MCF 10A (cell line): ENCODE measurements at places on chromosomes 11 and 22. TPM values are rescaled to one million over a fixed set of nuclear protein-coding genes. Genes with fewer than 3 reads are reported as not detected.

DNA sequence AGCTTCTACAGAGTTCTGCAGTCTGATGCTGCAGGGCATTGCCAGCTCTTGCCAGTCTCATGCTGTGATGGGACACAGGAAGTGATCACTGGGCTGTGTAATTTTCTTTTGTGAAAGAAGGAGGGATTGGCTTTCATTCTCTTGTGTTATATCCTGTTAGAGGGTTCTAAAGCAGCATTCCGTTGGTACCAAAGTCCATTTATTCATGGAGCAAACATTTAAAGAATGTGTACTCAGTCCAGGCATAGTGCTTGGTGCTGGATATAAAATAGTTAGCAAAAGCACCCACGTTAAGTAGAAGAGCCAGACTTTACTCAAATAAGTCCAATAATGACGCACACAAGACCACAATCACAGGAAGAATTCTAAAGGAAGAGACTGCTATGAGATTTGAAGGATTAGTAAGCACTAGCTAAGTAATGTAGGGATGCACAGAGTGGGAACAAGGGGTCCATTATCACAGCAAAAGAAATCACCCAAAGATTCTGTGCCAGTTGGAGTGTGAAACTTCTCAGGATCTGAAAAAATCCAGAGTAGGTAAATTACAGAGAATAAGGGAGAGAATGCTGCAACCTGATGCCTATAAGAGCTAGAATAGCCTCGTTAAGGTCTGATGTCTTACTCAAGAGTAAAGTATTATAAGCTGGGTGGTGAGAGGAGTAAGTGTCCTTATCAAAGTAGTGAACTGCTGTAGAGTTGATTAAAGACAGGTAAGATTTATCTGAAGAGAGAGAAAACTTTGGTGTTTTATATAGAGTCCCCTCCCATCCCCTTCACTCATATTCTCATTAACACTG, 728.3 kb downstream of the METTL15 start:
- peaks cover 7% of the 10 kb centered on the region for H3K36me3 ChIP-seq
- H3K27me3 ChIP-seq, result no peaks in the 10 kb centered on the region
- peak overlapping the region; percentile 50 for H3K4me3 ChIP-seq
- DNase-seq, result peak; percentile 75
- H3K27ac ChIP-seq, result peak overlapping the region; percentile 90
- peaks cover 41% of the 10 kb centered on the region for H3K4me1 ChIP-seq

- no peak overlapping the region for H3K27ac ChIP-seq
- H3K27me3 ChIP-seq, result no peaks in the 10 kb centered on the region
- DNase-seq, result no peak
- H3K4me3 ChIP-seq, result no peak overlapping the region
Observed at GRCh38 chr11:120197977-120198376, 12.9 kb upstream of the OAF start.

Gene FJX1
- total RNA-seq, result 33.3 and 53.7 TPM in 2 replicates

DNA sequence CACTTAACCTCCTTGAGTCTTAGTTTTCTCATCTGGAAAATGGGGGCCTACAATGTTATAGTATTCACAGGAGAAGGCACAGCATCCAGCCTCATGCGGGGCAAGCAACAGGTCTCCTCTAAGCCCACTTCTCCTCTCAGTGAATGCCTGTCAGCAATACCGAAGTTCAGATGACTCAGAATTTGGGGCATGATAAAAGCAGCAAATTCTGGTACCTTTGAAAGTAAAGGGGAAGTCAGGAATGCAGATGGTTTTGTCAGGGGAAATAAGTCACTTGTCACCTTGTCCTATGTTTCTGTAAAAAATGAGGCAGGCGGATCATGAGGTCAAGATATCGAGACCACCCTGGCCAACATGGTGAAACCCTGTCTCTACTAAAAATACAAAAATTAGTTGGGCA, 350.2 kb downstream of the LARGE1 start:
- no peaks in the 10 kb centered on the region for H3K27me3 ChIP-seq
- H3K27ac ChIP-seq, result no peak overlapping the region
- no peak overlapping the region for H3K4me3 ChIP-seq
- no peak for DNase-seq
- no peaks in the 10 kb centered on the region for H3K36me3 ChIP-seq

Gene HEPN1
- not detected in 2 replicates for total RNA-seq

Gene TYR
- not detected in 2 replicates for total RNA-seq

DNA sequence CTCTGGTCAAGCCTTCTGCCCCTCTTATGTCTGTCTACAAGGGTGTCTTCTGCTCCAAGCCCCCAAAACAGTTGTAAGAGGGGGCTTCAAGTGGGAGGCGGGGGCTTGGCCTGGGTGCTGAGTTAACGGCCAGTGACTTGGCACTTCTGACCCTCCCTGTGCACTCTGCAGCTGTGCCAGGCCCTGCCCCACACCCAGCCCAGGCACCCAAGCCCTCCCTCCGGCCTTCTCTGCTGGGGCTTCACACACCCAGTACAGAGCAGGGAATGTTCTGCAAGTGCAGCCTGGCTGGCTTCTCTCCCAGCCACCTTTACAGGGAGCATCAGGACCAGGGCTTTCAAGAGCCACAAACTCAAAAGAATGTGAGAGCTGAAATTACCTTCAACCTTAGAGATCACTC, 3.8 kb downstream of the TMEM121B start:
- peak overlapping the region; percentile 10 for H3K27ac ChIP-seq
- peaks cover 5% of the 10 kb centered on the region for H3K36me3 ChIP-seq

DNA sequence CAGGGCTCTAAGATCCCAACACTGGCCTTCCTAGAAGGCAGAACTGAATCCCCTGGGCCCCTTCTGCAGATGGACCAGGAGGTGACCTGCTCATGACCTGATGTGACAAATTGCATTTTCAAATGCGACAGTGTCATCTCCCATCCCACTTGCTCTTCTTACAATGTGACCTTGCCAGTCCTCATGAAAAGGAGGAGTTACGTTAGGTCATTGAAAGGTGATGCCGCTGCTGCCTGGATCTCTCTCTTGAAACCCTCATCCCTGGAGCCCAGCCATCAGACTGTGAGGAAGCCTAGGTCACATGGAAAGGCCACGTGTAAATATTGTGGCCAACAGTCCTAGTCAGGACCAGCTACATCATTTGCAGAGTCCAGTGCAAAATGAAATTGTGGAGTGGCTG, 5.7 kb upstream of the C1QTNF4 start:
- no peak for DNase-seq
- peaks cover 13% of the 10 kb centered on the region for H3K27me3 ChIP-seq
- no peaks in the 10 kb centered on the region for H3K36me3 ChIP-seq
- no peak overlapping the region for H3K27ac ChIP-seq

- no peak for DNase-seq
- H3K27ac ChIP-seq, result no peak overlapping the region
- H3K27me3 ChIP-seq, result no peaks in the 10 kb centered on the region
- H3K4me1 ChIP-seq, result no peaks in the 10 kb centered on the region
Observed at GRCh38 chr11:100675115-100675650, 11.9 kb upstream of the ARHGAP42 start.

DNA sequence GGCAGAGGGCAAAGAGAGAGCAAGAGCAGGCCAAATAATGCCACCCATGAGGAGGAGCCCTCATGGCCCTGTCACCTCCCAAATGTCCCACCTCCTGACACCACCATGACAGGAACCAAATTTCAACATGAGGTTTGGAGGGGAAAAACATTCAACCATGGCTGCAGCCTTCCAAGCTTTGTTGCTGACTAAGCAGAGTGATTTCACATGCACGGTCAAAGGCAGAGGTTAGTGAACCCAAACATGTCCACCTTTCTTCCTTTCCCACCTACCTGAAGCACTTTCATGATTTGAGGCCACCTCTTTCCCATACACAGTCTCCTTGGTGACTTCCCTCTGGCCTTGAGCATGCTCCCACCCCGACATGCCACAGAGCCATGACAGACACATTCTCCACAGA, 89.7 kb downstream of the C11orf91 start:
- H3K4me3 ChIP-seq, result no peak overlapping the region
- DNase-seq, result no peak
- no peak overlapping the region for H3K27ac ChIP-seq
- H3K4me1 ChIP-seq, result no peaks in the 10 kb centered on the region
- H3K36me3 ChIP-seq, result no peaks in the 10 kb centered on the region
- no peaks in the 10 kb centered on the region for H3K27me3 ChIP-seq

- H3K4me1 ChIP-seq, result peaks cover 67% of the 10 kb centered on the region
- H3K4me3 ChIP-seq, result peak overlapping the region; percentile 32
- peak overlapping the region; percentile 81 for H3K27ac ChIP-seq
- no peaks in the 10 kb centered on the region for H3K27me3 ChIP-seq
- no peak for DNase-seq
Observed at GRCh38 chr11:69297787-69298266, 3.9 kb downstream of the MYEOV start.

Gene CD6
- total RNA-seq, result not detected in 2 replicates

DNA sequence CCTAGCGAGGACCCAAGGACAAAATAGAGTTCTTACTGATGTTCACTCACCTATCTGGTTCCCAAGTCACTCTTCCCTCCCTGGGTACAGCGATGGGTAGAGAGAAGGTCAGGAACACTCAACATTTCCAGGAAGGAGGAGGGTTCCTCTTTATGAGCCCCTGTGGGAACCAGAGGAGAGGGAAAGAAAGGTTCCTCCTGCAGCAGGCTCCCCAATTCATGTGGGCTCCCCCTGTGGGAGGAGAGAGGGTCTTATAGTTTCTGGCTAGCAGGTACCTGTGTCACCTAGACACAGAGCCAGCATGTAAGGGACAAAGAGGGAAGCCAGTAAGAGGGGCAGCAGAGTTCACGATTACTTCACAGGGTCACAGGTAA, 93.5 kb downstream of the DBX1 start:
- H3K27me3 ChIP-seq, result no peaks in the 10 kb centered on the region
- no peak overlapping the region for H3K27ac ChIP-seq
- no peak for DNase-seq
- no peak overlapping the region for H3K4me3 ChIP-seq

DNA sequence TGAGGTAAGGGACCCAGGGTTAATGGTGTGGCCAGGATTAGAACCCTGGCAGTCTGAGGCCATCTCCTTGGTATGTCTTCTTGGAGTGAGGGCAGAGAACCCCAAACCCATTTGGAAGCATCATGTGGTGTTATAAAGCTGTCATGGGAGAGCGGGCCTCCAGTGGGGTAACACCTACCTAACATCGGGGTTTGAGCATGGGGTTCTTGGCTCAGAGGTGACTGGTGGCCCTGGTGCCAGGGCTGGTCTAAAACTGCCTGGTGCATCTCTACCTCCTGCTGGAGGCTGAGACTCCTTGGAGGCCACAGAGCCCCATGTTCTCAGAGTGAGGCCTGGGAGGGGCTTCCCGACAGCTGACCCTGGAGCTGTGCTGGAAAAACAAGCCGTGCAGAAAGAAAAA, 4.5 kb downstream of the PRDM11 start:
- H3K36me3 ChIP-seq, result no peaks in the 10 kb centered on the region
- H3K27me3 ChIP-seq, result no peaks in the 10 kb centered on the region
- peaks cover 13% of the 10 kb centered on the region for H3K4me1 ChIP-seq
- no peak overlapping the region for H3K27ac ChIP-seq

Gene MOGAT2
- total RNA-seq, result not detected in 2 replicates

DNA sequence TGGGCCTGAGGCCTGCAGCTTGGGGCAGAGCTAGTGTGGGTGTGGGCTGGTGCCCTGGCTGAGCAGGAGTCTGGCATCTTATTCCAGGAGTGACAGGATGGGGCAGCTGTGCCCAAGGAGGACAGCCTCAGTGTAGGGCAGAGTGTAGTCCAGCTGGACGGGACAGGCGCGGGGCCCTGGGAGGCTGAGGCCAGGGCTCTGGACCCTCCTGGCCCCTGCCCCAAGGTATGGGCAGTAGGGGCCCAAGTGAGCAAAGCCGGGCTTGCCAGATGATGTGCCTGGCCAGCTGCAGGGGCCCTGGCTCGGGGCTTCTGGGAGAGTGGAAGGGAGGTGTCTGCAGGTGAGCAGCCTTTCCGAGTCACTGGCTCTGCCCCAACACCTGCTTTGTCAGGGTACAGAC, 1190.9 kb downstream of the BRD1 start:
- no peaks in the 10 kb centered on the region for H3K27me3 ChIP-seq
- H3K36me3 ChIP-seq, result no peaks in the 10 kb centered on the region
- H3K4me3 ChIP-seq, result no peak overlapping the region

- H3K27me3 ChIP-seq, result peaks cover 81% of the 10 kb centered on the region
- H3K27ac ChIP-seq, result no peak overlapping the region
- no peak for DNase-seq
- H3K4me1 ChIP-seq, result no peaks in the 10 kb centered on the region
- H3K4me3 ChIP-seq, result no peak overlapping the region
- no peaks in the 10 kb centered on the region for H3K36me3 ChIP-seq
Observed at GRCh38 chr22:43393132-43393843, 18.5 kb upstream of the MPPED1 start.

DNA sequence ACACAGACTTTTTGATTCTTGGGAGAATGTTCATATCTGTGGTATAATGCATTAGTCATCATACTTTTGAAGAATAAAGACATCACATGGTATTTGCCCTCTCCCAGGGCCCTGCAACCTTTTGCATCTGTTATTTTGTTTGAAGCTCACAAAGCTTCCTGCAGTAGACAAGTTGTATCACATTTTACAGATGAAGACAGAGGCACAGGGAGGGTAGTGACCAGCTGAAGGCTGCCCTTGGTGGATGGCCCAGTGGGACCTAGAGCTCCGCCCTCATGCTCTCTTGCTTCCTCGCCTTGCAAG, 66.4 kb downstream of the UBASH3B start:
- no peaks in the 10 kb centered on the region for H3K27me3 ChIP-seq
- DNase-seq, result peak; percentile 51
- H3K4me1 ChIP-seq, result peaks cover 23% of the 10 kb centered on the region
- H3K36me3 ChIP-seq, result no peaks in the 10 kb centered on the region
- H3K27ac ChIP-seq, result no peak overlapping the region

DNA sequence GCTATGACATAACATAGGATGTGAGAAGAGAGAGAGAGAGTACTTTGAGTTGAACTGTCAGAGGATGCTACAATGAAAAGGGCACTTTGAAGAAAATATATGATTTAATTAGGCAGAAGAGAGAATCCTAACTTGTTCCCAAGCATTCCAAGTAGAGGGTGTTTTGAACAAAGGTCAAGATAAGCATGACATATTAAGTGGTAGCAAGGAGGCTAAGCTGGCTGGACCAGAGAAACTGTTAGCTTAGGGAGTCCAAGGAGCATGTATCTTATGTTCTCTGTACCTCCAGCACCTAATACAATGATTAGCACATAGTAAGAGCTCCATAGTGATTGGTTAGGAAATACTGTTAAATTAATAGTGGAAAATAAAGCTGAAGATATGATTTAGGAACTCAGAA, 479.6 kb downstream of the TMEM135 start:
- no peak overlapping the region for H3K27ac ChIP-seq
- no peaks in the 10 kb centered on the region for H3K36me3 ChIP-seq
- no peak for DNase-seq

Gene SLC22A6
- total RNA-seq, result not detected in 2 replicates

- no peak overlapping the region for H3K4me3 ChIP-seq
- H3K36me3 ChIP-seq, result no peaks in the 10 kb centered on the region
- peaks cover 11% of the 10 kb centered on the region for H3K27me3 ChIP-seq
- no peaks in the 10 kb centered on the region for H3K4me1 ChIP-seq
- H3K27ac ChIP-seq, result no peak overlapping the region
Observed at GRCh38 chr22:45895436-45896152, 81.4 kb downstream of the WNT7B start.

GRCh38 chr11:767238-767637, 10.0 kb downstream of the GATD1 start:
- H3K27ac ChIP-seq, result no peak overlapping the region
- peaks cover 14% of the 10 kb centered on the region for H3K4me1 ChIP-seq
- H3K4me3 ChIP-seq, result no peak overlapping the region
- H3K27me3 ChIP-seq, result no peaks in the 10 kb centered on the region
